Immature natural killer cell (primary cell): ENCODE measurements at places on chromosomes 2 and 18. TPM values are rescaled to one million over a fixed set of nuclear protein-coding genes. Genes with fewer than 3 reads are reported as not detected.

DNA sequence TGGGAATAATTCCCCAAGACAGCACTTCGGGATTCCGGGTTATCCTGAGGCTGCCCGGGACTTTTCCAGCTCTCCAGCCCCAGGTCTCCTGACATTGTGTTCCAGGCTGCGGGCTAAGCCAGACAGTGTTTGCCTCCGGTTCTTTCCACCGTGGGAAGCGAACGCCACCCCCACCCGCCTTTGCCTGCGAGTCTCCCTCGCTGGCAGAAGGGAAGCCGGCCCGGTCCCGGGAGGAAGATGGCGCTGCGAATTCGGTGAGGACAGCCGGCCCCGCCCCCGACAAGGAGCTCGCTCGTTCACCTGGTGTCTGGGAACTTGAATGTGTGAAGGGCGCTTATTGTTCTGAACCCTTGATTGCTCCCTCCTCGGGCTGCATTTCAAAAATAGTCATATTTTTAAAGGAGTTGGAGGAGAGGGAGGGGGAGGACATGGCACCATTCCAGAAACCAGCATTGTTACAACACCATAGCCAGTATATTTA lies 2.9 kb downstream of the LRATD1 start:
- H3K4me3 ChIP-seq: no peak overlapping the region
- no peak for DNase-seq
- peaks cover 19% of the 10 kb centered on the region for H3K27me3 ChIP-seq
- H3K36me3 ChIP-seq: no peaks in the 10 kb centered on the region
- no peaks in the 10 kb centered on the region for H3K4me1 ChIP-seq

TMEM198 gene
- polyA plus RNA-seq: not detected

DNA sequence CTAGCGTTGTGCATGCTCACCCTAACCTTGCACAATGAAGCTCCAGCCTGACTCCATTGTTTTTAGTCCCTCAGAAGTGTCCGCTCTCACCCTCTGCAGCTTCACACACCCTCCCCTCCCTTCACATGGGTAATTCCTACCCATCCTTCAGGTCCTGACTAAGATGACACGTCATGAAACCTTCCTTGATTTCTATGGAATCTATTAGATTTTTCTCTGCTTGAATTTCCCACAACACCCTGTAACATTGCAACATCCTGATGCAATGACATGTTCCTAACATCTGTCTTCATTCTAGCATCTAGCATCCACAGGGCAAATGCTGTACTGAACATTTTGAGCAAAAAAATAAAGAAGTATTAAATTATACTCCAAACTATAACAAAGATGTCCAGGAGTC lies 77.0 kb upstream of the PID1 start:
- no peak overlapping the region for H3K4me3 ChIP-seq
- no peak overlapping the region for H3K27ac ChIP-seq
- no peaks in the 10 kb centered on the region for H3K4me1 ChIP-seq
- H3K36me3 ChIP-seq: no peaks in the 10 kb centered on the region

RAB11FIP5 gene
- polyA plus RNA-seq: 5.0 TPM

DNA sequence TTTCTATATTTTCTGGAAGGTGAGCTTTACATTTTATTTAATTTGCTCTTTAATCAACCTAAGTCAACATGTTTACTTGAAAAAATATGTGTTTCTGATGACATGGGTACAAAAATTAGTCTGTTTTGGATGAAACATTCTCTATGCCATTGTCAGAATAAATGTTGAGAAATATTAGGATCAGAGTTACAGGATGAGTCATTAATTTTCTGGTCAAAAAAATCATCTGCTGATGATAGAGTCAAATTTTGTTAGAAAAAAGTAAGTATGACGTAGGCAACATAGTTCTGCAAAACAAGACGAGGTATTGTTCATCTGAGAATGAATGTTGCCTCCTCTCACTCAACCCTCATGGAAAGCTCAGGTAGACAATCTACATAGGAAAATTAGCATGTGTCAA lies 107.6 kb upstream of the CAVIN2 start:
- H3K27ac ChIP-seq: no peak overlapping the region
- no peak overlapping the region for H3K4me3 ChIP-seq
- no peaks in the 10 kb centered on the region for H3K4me1 ChIP-seq

DNA sequence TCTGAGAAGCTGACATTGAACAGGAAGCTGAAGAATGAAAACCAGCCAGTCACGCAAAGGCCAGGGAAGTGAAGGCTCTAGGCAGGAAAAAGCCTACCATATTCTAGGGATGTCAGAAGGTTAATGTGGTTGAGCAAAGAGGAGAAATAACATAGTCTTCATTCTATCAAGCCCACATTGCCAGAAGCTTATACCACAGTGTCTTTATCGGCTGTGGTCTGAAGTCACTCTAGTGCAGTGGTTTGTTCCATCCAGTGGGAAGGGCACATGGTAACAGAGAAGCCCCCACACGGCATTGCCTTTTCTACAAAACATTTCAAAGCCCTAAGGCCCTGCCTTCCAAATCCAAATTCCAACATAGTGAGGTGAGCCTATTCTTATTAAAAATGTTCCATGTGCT lies 311.3 kb downstream of the TNS1 start:
- H3K4me3 ChIP-seq: no peak overlapping the region
- no peak overlapping the region for H3K27ac ChIP-seq
- DNase-seq: no peak
- peaks cover 6% of the 10 kb centered on the region for H3K4me1 ChIP-seq
- H3K27me3 ChIP-seq: peaks cover 2% of the 10 kb centered on the region

- no peak overlapping the region for H3K27ac ChIP-seq
- H3K4me3 ChIP-seq: no peak overlapping the region
- H3K36me3 ChIP-seq: peaks cover 11% of the 10 kb centered on the region
- peaks cover 13% of the 10 kb centered on the region for H3K27me3 ChIP-seq
- no peaks in the 10 kb centered on the region for H3K4me1 ChIP-seq
Observed at GRCh38 chr2:100692381-100692780, 127.6 kb upstream of the NPAS2 start.

DNA sequence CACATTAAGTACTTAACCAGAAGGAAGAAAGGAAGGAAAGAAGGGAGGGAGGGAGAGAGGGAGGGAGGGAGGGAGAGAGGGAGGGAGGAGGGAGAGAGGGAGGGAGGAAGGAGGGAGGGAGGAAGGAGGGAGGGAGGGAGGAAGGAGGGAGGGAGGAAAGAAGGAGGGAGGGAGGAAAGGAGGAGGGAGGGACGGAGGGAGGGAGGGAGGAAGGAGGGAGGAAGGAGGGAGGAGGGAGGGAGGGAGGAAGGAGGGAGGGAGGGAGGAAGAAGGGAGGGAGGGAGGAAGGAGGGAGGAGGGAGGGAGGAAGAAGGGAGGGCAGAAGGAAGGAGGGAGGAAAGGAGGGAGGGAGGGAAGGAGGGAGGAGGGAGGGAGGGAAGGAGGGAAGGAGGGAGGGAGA lies 363.3 kb downstream of the MBD2 start:
- no peak overlapping the region for H3K4me3 ChIP-seq
- no peaks in the 10 kb centered on the region for H3K36me3 ChIP-seq
- no peak overlapping the region for H3K27ac ChIP-seq
- no peak for DNase-seq

TUBA4B gene
- polyA plus RNA-seq: not detected

GRCh38 chr2:160076914-160077313 lies 14.5 kb upstream of the PLA2R1 start:
- no peaks in the 10 kb centered on the region for H3K4me1 ChIP-seq
- no peaks in the 10 kb centered on the region for H3K36me3 ChIP-seq
- H3K27me3 ChIP-seq: peaks cover 7% of the 10 kb centered on the region
- DNase-seq: no peak
- H3K27ac ChIP-seq: no peak overlapping the region
- H3K4me3 ChIP-seq: no peak overlapping the region

GRCh38 chr18:7750095-7750663 lies 183.1 kb downstream of the PTPRM start:
- H3K27me3 ChIP-seq: no peaks in the 10 kb centered on the region
- H3K27ac ChIP-seq: no peak overlapping the region
- no peak for DNase-seq
- H3K4me1 ChIP-seq: no peaks in the 10 kb centered on the region

DNA sequence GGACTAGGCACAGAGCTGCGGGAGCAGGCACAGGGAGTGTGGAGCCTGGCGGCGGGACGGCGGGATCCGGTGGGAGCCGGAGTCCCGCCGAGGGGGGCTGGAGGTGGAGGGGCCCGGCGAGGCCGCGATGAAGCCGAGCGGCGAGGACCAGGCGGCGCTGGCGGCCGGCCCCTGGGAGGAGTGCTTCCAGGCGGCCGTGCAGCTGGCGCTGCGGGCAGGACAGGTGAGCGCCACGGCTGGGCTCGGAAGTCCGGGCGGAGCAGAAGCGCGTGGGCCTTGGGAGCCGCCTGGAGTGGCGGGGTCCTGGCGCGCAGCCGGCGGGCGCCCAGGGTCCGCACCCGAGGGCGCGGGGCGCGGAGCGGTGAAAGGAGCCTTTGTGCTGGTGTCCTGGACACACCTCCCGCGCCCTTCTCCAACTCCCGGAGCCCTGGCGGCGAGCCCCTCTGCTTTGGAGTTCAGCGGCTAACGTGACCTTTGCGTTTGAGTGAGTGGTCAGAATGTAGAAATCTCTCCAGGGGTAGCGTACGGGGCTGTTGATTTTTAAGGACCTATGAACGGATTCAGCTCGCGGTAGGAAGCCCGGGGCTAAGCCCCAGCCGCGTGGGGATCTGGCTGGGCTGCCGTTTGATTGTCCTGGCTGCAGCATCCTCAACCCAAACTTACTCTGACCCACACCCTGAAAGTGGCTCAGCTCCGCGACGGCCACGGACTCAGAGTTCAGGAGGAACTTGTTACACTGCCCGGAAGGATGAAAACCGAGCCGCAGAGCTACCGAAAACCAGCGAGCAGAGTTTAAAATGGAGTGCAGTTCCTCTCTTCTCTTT lies 448 bp downstream of the IMPA2 start:
- H3K36me3 ChIP-seq: no peaks in the 10 kb centered on the region
- DNase-seq: peak; percentile 17
- peaks cover 16% of the 10 kb centered on the region for H3K4me1 ChIP-seq
- peak overlapping the region; percentile 90 for H3K4me3 ChIP-seq

- H3K4me1 ChIP-seq: peaks cover 1% of the 10 kb centered on the region
- no peaks in the 10 kb centered on the region for H3K27me3 ChIP-seq
- no peaks in the 10 kb centered on the region for H3K36me3 ChIP-seq
- DNase-seq: no peak
- H3K4me3 ChIP-seq: no peak overlapping the region
- H3K27ac ChIP-seq: no peak overlapping the region
Observed at GRCh38 chr2:121074293-121074932, 210.6 kb downstream of the TFCP2L1 start.

DNA sequence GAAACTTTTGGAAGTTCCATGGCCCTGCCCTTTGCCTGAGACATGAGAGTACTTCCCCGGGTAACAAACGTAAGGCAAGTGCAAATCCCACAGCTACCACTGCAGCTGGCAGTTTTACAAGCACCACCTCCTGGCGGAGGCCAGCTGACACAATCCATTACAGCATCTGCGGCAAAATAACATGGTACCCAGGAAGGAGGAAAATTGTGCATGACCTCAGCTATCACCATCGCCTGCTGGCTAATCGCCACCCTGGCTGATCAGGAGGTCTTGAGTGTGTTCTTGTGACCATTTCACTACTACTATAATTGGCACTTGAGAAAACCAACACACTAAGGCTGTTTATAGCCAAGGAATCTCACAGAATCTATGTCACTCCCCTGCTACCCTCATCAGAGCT lies 71.7 kb upstream of the SERPINE2 start:
- H3K36me3 ChIP-seq: no peaks in the 10 kb centered on the region
- DNase-seq: no peak
- H3K27me3 ChIP-seq: no peaks in the 10 kb centered on the region
- H3K4me1 ChIP-seq: no peaks in the 10 kb centered on the region
- no peak overlapping the region for H3K4me3 ChIP-seq
